Stimulated activated CD8-positive, alpha-beta memory T cell treated with anti-CD3 and anti-CD28 coated beads, Interleukin-4, amount 100 ng/mL, for 1 hour (primary cell): ENCODE measurements at places on chromosomes 12 and 14.

- DNase-seq, result no peak
Measured at GRCh38 chr12:52837781-52838608, 3.9 kb upstream of the KRT79 start.

GRCh38 chr12:90064852-90065801, 356.5 kb upstream of the ATP2B1 start:
- DNase-seq, result no peak

- no peak for DNase-seq
Measured at GRCh38 chr12:101087920-101088319, 122.1 kb downstream of the SLC5A8 start.

- DNase-seq, result no peak
Measured at GRCh38 chr14:94227029-94227428, 52.9 kb downstream of the PPP4R4 start.

GRCh38 chr12:121894633-121895032, 6.0 kb downstream of the PSMD9 start:
- no peak for DNase-seq

DNA sequence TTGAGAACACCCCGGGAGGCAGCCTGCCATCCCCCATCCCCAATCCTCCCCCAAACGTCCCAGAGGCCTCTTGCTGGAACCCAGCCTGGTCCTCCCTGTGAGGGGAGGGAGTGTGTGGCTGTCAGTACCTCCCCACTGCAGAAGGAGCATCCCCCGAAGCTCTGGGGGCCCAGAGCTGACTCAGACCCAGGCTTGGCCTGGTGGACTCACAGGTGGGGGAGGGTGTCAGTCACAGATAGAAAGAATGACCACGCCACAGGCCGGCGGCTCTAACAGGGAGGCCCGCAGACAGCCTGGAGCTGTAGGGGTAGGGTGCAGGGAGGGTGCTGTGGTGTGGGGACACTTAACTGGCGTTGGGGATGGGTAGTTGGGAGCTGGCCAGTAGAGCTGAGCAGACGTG, 5.3 kb downstream of the HHIPL1 start:
- no peak for DNase-seq

DNA sequence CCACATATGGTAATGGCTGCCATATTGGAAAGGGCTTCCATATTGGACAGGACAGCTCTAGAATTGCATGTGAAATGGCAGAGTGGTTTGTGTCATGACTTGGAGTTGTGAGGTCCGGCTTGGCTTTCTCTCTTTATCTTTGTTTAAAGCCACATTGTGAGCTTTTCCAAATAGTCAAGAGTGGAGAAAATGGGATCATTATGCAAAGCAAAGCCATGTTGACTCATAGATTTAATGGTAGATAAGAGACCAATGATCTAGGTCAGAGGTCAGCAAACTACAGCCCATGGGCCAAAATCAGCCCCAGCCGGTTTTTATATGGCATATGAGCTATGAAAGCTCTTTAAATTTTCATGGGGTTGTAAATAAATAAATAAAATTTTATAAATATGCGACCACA, 449.1 kb downstream of the BCL11B start:
- DNase-seq, result no peak

- DNase-seq, result no peak
Measured at GRCh38 chr12:89621521-89621920, 87.1 kb downstream of the ATP2B1 start.

DNA sequence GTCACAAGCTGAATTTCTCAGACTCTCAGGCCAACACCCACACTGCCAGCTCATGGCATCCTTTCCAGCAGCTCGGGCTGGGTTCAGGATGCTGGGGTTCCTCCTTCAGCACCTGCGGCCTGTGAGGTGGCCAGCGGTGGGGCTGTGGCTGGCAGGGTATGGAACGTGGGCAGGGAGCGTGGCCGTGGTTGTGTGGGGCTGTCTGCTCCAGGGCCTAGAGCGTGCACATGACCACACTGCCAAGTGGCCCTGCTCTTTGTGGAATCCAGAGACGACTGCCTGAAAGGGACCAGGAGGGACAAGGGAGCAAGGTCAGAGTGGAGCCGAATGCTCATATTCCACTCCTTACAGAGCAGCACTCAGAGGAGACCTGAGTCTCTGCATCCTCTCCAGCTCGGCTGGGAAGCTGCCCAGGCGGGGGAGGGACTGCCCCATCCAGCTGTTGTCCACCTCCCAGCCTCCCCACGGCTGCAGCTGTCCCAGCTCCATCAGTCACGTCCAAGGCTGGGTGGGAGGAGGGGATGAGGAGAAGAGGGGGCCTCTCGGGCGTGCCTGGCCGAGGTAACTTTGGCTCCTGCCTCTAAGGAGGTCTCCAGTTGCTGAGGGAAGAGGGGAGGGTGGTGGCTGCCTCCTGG, 71.3 kb downstream of the TSPAN9 start:
- DNase-seq, result no peak

GRCh38 chr12:89525305-89525823, 483 bp downstream of the POC1B start:
- DNase-seq, result peak; percentile 5

GRCh38 chr14:60508707-60509437, at the start of gene SIX6:
SIX6 (plus strand) TSS chr14:60509146; CDS start chr14:60509399, 253 bp downstream.
- no peak for DNase-seq

DNA sequence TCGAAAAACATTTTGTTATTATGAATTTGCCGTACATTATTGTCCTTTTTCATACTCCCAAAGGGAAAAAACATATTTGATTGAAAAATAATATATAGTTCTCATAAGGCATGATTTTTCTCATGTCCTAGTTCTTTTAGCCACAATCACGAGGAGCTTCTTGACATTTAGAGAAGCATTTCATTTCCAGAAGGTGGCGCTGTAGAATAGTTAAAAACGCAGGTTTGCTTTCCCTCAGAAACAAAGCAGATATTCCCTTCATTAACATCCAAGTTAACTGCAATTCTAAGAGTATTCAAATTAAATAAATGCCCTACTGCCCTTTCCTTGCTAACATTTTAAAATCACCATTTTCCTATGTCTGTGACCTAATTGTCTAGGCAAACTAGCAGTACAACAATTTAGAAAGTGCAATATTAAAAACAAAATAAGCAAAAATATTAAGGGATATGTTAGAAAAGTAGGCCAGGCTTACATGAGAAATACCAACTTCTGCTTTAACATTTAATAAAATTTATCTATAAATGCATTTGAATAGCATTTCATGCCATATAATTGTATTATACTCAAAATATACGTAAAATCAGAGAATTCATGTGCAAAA, 10.9 kb upstream of the PIK3C2G start:
- DNase-seq, result no peak

- DNase-seq, result no peak
Measured at GRCh38 chr14:74029136-74029535, 10.0 kb downstream of the BBOF1 start.

DNA sequence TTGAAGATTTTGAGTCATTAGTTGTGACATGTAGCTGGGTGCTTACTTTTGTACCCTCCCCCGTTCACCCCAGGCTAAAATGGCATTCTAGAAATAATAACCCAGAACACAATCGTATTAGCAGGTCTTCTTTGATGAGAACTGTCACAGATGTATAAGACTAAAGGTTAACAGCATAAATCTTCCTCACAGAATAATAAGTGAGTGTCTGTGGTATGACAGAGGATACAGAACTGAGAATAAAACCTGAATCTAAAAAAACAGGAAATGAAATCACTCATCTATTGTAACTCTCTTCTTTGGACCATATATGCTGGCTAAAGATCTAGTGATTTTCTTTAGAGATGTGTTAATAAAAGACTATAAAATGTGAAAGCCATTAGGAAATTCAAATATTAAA, 746.6 kb downstream of the LRFN5 start:
- DNase-seq, result no peak

- DNase-seq, result no peak
Measured at GRCh38 chr12:26124446-26125399, at the start of gene BHLHE41. BHLHE41 (minus strand) TSS chr12:26125037; CDS start chr12:26124779, 258 bp downstream.

- no peak for DNase-seq
Measured at GRCh38 chr12:7150356-7150755, 20.2 kb downstream of the CLSTN3 start.
